NCI-H774 (cell line): ENCODE measurements at places on chromosomes 12 and 14.

GRCh38 chr14:67360470-67361206 lies 510 bp downstream of the EIF2S1 start:
- DNase-seq: no peak

- DNase-seq: no peak
Measured at GRCh38 chr12:121514184-121514742, 66.6 kb downstream of the KDM2B start.

DNA sequence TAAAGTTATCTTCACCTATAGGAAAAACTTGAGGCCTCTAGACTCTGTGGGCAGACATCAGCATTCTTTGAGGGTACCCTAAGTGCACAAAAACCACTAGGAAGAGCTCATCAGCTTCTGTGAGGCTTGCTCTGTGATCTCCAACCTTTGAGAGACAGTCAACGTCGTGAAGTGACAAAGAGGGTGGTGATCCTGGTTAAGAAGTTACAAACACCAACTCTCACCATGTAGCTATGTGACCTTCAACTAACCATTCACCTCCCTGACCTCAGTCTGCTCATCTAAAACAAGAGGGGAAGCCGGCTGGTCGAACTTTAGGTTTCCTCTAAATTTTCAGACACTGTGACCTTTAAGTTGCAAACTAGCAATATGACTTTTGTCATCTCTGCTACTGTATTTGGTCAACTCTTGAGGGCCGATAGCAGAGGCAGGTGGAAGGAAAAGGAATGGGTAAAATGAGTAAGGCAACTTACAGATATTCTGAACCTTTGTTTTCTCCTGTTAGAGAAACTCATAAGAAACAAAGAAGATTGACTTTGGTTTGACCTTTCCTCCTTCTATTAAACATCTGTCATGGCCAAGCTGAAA lies 103.2 kb upstream of the PARP11 start:
- DNase-seq: no peak

- DNase-seq: no peak
Measured at GRCh38 chr12:44673811-44674210, 202.3 kb downstream of the NELL2 start.

DNA sequence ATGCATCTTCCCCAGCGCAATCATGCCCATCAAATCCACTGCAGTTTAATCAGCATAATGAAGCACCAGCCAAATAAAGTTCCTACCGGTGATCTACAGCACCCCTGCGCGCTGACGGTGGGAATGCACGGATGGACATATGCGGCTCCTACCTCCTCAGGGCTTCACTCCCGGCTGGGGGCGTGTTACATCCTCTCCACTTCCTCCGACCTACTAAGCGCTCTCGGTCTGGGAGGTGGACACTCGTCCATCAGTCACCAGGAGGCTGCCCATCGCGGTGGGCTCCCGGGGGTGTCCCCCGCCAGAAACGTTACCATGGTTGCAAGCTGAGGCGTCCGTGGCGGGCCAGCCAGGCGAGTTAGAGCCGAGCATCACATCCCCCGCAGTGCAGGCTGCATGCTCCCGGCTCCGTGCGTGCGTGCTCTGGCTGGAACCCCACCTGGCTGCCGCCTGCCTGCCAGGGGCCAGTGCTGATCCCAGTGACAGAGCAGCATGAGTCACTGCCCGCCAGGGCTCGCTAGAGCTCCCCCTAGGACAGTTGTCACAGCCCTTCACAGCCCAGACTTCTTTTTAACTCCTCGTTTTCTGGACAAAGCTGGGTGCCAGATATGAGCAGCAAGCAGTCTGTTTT lies 73.0 kb downstream of the CIT start:
- DNase-seq: no peak

- no peak for DNase-seq
Measured at GRCh38 chr12:70854138-70854537, 66.4 kb downstream of the PTPRR start.

DNA sequence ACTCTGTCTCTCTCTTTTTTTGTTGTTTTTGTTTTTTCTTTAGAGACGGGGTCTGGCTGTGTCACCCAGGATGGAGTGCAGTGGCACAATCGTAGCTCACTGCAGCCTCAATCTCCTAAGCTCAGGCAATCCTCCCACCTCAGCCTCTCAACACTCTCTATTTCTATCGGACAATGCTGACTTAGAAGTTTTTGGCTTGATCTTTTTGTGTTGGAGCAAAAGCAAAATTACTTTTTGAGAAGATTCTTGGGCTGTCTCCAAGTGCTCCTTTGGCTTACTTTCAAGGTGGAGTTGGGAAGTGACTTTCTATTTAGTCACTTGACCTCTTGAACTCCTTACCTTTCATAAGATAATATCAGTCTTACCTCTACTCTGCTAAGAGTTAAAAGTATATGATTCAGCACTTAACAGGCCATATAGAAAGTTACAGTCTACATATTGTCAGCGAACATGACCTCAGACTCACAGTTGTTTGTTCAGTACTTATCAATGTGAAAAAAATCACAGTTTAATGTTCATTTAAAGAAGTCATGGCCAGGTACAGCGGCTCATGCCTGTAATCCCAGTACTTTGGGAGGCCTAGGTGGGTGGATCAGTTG lies 15.4 kb upstream of the MIA2 start:
- no peak for DNase-seq
